ENCODE measurements at places on chromosomes 7 and 10.

DNA sequence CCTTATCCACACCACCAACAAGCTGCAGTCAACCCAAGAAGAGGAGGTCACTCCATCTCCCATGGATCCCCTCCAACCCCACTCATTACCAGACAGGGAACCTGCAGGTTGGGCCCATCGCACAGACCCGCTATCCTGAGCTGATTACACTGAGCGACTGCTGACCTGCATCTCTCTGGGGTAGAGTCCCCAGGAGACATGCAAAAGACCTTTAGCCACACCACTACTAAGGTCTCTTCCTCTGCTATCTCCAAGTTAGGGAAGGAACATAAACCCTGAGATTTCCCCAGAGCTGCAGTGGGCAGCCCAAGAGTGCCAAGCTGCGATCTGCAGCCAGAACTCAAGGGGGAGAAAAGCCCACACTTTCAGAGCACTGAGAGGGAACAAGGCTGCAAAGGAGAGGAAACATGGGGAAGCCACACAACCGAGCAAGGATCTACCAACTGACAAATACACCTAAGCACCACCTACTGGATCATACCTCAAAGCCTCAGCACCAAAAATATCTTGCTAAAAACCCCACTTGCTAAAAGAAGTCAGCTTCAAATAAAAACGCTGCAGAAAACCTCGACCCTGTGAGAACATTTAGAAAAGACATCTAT lies 298.2 kb downstream of the SORCS1 start:
- no peak for DNase-seq

DNA sequence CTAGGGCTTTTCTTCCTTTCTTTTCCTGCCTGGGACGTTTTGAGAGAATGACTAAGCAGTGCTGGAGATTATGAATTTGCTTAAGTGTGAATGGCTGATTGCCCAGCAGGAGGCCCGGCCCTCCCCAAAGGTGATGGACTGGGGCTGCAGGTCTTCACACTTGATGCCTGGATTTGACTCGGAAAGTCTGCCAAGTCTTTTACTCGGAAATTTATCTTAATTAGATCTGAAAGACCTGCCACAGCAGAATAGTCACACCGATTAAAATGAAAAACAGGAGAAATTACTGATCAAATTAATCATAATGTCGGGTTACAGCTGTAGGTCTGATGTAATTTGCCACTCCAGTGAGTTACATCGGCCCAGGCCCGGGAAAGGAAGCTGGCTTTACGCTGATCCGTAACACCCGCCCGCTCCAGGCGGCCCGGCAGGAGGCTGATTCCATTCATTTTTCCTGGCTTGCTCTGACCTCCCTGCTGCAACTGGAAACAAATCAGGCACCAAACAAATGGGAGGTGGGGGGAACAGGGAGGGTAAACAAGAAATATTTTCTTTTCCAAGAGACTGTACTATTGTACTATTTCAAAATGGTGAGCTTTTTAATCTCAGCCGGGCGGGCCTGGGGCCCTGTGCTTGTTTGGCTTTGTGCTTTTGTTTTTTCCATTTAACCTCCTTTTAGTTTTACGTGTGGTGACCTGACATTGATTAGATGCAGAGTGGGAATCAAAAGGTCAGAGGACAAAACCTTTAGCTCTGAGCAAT lies 212.4 kb upstream of the YAE1 start:
- DNase-seq = peak; percentile 53

- no peak for DNase-seq
Measured at GRCh38 chr10:32379318-32379949, 32.5 kb upstream of the EPC1 start.

GRCh38 chr10:22323538-22324305 lies 2.8 kb downstream of the BMI1 start:
- DNase-seq = no peak

DNA sequence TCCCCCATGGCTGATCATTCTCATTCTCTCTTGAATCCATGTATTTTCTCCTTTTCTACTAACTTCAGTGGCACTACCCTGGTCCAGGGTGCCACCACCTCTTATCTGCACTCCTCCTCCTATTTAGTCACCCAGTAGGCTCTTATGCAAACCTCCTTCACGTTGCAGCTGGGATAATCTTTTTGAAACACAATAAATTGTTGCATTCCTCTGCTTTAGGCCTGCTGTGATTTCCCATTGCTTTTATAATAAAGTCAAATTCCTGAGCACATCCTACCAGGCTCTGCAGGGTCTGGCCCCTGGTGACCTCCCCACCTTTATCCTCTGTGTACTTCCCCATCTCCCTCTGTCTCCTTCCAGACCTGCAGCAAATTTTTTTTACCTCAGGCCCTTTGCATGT lies 112.7 kb upstream of the KIAA1217 start:
- no peak for DNase-seq

GRCh38 chr10:6027929-6028328 lies 34.2 kb downstream of the IL2RA start:
- DNase-seq = no peak

GRCh38 chr7:11474902-11475585 lies 357.0 kb downstream of the THSD7A start:
- DNase-seq = no peak

DNA sequence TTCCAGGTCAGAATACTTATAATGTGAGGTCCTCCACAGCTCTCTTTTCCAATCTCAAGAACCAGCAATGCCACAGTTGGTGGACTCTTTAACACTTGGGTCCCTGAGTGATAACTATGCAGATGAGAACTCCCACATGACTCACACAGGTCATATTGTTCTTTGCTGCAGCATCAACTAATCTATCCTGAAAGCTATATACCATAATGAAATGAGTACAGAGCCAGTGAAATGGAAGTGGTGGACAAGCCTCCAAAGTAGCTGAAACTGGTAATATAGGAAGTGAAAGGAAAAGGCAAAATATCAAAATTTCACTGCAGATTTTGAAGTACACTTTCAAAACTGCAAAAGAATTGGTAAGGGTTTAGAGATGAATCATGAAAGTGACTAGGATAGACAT lies 45.6 kb downstream of the SORCS1 start:
- DNase-seq = no peak

DNA sequence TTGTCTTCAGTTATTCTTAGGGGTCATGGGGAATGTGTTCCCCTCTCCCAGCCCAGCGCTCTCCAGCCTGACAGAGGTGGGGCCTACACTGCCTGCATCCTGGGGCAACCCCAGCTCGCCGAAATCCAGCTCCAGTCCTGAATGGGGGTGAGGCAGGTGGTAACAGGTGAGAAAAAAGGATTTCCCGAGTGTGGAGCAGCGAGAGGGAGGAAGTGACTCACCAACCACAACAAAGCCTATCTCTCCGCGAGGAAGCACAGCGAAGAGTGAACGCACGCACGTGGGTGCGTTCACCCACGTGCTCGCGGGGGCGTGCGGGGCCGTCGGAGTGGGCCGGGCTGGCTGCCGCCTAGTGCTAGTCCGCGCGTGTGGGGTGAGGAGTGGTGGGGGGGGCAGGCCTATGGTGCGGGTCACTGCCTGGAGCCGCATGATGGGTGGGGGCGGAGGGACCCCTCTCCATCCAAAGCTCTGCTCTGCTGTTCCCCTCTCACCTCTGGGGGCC lies 855 bp upstream of the PALD1 start:
- no peak for DNase-seq

GRCh38 chr7:27128776-27129728 lies 1.5 kb downstream of the HOXA4 start:
- DNase-seq = peak; percentile 49

GRCh38 chr7:2738766-2739549 lies 51.0 kb downstream of the AMZ1 start:
- peak; percentile 49 for DNase-seq

- no peak for DNase-seq
Measured at GRCh38 chr7:37714606-37715005, 31.0 kb downstream of the GPR141 start.
